ENCODE measurements at places on chromosomes 4 and X.

- DNase-seq: no peak
Observed at GRCh38 chrX:34218063-34218462, 85.9 kb upstream of the FAM47A start.

- no peak for DNase-seq
Observed at GRCh38 chr4:94642561-94642866, 115.2 kb upstream of the BMPR1B start.

DNA sequence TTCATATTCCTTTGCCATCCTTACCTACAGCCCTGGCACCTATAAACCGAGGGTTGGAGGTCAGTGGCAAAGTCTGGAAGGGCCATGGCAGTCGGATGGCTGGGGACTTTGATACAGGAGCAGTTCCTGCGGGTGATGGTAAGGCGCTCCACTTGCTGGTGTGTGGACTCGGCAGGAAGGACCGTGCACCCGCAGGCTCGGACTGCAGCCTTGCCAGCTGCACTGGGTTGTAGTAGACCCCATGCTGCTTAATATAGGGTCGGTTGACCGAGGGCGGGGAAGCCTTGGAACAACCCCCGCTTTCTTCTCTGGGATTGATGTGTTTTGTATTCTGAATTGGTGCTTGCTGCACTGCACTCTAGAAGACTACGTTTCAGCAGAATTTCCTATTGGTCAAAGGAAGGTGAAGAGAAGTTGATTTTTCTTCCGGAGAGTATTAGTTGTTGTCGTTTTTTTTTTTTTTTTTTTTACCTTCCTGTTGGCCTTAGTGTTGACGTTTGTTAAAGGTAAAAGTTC is 638 bp downstream of the BLTP1 start:
- peak; percentile 47 for DNase-seq

DNA sequence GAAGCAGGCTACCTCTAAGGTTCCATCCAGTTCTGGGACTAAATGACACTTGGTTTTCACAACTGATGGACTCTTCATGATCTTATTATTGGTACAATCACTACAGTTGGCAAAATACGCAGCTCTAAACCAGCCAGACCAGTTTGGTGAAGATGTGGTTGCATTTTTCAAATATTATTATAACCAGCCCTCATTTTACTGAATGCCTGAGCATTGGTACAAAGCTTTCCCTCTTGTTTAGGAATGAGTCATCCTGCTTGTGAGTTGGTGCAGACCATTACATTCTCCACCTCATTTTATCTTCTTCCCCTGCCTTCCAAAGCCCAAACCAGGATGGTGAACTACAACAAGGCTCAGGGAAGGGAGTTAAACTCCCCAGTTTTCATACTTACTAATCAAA is 223.1 kb downstream of the KDR start:
- DNase-seq: no peak

- DNase-seq: no peak
Observed at GRCh38 chr4:122118243-122118642, 33.9 kb upstream of the BLTP1 start.

DNA sequence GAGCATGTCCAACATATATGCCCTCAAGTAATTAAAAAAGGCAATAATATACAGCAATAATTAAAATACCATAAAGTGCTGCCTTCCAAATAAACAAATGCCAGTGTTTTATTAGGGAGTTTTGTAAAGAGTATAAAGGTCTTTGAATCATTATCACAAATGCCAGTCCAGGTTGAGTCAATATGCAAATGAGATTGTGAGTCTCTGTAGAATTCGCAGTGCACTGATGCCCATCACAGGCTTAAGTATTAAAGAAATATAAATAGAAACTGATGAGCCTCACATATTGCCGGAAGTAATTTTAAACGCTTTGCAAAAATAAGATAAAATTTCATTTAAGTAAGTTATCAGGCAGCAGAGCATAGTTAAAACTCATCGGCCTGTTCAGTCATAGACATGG is 205.0 kb upstream of the TECRL start:
- DNase-seq: no peak

GRCh38 chr4:39978904-39979303 is 1.2 kb upstream of the PDS5A start:
- no peak for DNase-seq

- DNase-seq: no peak
Observed at GRCh38 chrX:133493366-133493765, 78.1 kb upstream of the GPC4 start.

GRCh38 chrX:76454456-76454927 is 27.0 kb downstream of the MAGEE1 start:
- peak; percentile 11 for DNase-seq

DNA sequence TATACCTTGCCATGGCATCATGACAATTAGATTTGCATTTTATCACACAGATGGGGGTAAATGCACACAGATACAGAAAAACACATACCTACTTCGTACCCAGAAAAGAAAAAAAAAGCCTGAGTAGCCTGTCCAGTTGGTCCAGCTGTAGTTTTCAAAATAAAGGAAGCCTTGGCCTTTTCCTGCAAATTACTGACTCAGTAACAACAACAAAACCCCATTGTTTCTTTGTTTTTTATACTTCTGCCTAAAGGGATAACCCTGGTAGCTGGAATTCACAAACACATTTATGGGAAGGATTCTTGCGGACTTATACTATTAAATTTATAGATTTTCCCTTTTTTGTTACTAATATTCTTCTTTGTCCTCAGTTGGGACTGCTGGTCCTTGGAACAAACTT is 156.4 kb upstream of the PCDH10 start:
- DNase-seq: no peak

- DNase-seq: peak; percentile 39
Observed at GRCh38 chrX:10387011-10387410, 230.2 kb downstream of the CLCN4 start.

DNA sequence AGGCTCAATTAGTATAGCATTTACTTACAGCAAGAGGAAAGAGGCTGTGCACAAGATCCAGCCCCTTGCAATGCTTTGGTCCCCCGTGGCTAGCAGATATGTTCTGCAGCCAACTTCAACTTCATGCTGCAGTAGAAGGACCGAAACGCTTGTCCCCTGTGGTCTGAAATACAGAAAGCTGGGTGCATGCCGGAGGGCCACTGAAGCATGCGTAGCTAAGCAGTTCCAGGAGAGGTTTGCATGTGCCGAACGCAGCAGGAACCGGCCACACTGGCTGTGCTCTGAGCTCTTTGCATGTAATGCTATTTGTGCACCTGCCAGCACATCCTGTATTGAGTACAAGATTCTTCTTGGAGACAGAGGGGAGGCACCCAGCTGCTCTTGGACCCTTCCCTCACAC is 35.8 kb upstream of the SHISA3 start:
- no peak for DNase-seq

- no peak for DNase-seq
Observed at GRCh38 chr4:53625888-53626287, 34.6 kb upstream of the LNX1 start.

GRCh38 chr4:184191267-184191666 is 26.4 kb downstream of the ENPP6 start:
- DNase-seq: no peak

DNA sequence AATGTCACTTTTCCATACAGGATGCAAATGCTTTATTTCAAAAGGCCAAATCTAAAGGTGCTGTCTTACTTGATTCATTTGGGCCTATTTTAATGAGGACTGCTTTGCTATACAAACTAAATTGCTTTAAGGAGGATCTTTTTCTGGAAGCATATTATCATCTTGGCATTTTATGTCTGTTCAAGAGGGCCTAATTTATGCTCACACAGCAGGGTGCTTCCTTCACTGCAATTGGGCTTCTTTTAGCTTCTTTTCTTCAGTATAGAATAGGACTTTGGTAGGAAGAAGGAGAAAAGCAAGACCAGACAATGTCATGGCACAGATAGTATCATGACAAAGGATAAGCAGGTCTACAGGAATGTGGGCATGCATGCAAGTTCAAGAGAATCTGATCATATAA is 222.4 kb upstream of the ANKRD50 start:
- no peak for DNase-seq

DNA sequence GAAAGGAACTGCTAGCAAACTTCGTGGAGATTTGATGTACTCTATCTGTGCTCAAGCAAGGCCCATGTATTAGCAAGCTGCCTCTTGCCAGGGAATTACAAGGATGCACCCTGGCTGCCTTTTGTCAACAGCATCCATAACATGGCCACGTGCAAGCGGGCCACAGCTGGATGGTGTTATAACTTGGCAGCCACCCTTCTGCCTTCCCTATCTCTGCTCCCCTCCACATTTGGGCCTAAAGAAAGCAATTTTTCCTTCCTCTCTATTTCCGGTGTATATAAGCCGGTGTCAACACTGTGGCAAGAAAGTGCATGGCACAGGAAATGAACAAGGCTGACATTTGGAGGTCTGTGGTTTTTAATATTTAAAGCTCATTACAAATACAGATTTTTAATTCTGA is 94.8 kb downstream of the CLNK start:
- DNase-seq: peak; percentile 14

DNA sequence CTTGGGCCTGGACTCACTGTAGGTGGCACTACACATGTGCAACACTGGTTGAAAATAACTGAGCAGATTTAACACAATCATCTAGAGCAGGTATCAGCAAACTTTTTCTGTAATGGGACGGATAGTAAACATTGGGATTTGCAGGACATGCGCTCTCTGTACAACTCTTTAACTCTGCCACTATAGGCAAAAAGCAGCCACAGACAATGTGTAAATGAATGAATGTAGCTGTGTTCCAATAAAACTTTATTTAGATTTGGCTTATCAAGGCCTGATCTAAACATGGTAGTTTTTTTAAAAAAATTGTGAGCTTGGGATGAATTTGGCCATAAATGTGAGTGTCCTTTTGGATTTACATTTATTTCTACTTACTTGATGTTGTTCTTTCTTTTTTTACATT is 407.3 kb downstream of the FAT4 start:
- no peak for DNase-seq

DNA sequence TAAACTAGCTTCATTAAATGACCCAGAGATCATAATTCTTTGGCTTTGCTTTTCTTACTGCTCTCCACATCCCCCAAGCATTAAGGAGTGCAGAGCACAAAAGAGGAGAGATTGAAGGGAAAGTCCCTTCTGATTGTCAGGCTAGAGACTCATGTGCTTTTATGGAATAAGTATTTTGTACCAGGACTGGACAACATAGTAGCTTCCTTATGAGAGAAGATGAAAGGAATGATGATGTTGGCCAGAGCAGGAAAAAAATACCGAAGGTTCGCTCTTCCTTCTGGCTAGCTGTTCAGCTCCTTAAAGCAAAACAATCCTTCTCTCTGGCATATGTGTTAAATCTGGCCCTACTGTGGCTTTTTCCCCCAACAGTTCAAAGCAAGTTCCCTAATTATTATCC is 53.1 kb downstream of the HOPX start:
- DNase-seq: no peak

- no peak for DNase-seq
Observed at GRCh38 chr4:149835280-149835679, 19.6 kb upstream of the IQCM start.

GRCh38 chr4:8525383-8526120 is 54.6 kb upstream of the GPR78 start:
- DNase-seq: no peak

DNA sequence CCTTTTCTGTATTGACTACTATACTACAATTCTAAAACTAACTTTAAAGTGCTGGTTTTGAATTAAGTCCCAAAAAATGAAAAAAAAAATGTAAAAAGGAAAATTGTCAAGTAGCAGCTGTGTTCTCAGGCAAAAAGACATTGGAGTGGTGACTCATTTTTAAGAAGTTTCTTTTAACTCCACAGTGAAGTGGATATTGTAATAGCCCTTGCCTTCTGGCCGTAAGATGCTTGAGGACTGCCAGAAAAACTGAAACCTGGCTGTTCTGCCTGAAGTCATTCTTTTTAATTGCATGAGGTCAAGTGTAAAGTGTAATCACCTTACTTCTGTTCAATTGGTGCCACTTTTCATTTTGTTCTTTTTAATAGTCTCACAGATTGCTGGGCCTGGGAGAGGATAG is 28.9 kb downstream of the SPANXD start:
- DNase-seq: no peak

- no peak for DNase-seq
Observed at GRCh38 chr4:183441276-183441675, 3.2 kb upstream of the CDKN2AIP start.

DNA sequence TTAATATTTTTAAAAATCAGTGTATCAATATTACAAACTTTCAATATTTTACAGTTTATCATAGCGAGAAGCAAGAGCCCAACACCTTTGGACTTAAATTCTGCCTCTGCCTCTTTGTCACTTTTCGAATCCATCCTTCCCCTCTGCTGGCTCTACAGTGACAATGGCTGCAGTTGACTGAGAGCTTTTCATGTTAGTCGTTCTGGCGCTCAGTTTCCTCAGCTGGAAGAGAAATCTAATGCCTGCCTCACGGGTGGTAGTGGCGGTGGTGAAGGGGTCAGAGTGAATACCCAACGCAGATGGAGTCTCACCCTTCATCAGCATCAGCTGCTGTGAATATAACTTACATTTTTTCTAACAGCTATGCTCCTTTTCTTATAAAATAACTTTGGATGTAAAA is 144.8 kb downstream of the NWD2 start:
- DNase-seq: no peak

- DNase-seq: no peak
Observed at GRCh38 chr4:138961664-138962063, 53.9 kb upstream of the NOCT start.

GRCh38 chr4:109295081-109295480 is 7.4 kb downstream of the COL25A1 start:
- DNase-seq: no peak

GRCh38 chr4:172867835-172868234 is 300.8 kb upstream of the GALNT7 start:
- no peak for DNase-seq

GRCh38 chr4:138892483-138893407 is 122.8 kb upstream of the NOCT start:
- no peak for DNase-seq

- no peak for DNase-seq
Observed at GRCh38 chr4:89658701-89659024, 178.3 kb downstream of the SNCA start.

DNA sequence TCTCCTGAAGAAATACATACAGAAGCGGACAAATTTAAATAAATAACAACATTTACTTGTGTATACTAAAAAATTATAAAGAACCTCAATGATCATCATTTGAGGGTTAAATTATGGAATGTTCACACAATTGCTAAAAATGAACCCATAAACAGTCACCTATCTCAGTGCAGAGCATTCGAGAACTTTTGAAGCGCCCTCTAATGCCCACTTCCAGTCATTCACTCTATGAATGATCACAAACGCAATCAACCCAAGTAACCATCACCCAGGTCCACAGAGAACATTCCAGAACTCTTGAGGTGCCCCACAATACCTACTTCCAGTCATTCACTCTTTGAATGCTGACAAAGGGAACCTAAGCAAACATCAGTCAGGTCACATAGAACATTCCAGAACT is 103.5 kb upstream of the PLAC1 start:
- DNase-seq: peak; percentile 53

- no peak for DNase-seq
Observed at GRCh38 chrX:9609499-9609898, 144.6 kb downstream of the TBL1X start.

GRCh38 chr4:139540632-139541031 is 15.4 kb downstream of the SETD7 start:
- DNase-seq: no peak

- DNase-seq: no peak
Observed at GRCh38 chrX:16516232-16516876, 133.6 kb upstream of the S100G start.

Measured in ELR (cell line).